ENCODE measurements at places on chromosomes 3 and 15.
A peak's percentile ranks its signal among the peaks of the same experiment; 100 is the strongest.

DNA sequence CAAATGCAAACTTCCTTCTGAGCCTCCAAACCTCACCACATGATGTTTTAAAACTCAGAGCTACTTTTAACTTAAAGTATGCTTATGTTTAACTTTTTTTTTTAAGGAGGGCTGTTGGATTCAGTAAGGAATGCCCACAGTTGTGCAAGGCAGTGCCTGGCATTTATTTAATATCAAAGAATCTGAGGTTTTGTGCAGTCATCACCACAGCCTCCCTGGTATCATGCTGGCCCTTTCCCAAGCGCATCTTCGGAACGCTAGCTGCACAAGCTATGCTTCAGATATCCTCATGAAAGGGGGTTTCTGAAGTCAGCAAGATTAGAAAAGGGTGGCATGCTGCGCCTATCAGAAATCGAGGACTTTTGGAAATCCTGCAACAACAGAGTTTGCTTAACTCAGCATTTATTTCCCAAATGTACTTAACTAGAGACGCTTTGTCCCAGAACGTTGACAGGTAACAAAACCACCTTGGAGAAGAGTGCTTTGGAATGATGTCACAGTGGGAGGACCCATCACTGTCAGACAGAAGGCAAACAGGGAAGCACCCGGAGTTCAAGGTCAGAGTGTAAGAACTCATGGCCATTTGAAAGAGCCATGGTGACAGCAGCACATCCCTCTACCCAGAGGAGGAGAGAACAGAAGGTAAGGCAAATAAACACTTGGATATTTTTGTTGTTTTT is 120.2 kb upstream of the IGF1R start:
- DNase-seq = no peak

GRCh38 chr15:82677720-82678323 is 30.7 kb upstream of the CPEB1 start:
- no peak for DNase-seq

GRCh38 chr3:114081037-114081436 is 24.5 kb downstream of the QTRT2 start:
- DNase-seq = no peak

DNA sequence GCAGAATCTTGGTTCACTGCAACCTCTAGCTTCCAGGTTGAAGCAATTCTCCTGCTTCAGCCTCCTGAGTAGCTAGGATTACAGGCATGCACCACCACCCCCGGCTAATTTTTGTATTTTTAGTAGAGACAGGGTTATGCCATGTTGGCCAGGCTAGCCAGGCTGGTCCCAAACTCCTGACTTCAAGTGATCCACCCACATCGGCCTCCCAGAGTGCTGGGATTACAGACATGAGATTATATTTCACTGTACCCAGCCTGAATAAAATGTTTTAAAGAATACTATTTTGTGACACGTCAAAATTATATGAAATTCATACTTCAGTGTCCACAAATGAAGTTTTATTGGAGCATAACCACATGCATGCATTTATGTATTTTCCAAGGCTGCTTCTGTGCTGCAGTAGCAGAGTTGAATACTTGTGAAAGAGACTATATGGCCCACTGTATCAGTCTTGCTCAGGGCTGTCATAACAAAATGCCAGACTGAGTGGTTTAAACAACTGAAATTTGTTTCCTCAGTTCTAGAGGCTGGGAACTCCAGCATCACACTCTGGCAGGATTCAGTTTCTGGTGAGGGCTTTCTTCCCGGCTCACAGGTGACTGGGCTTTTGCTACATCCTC is 77.2 kb downstream of the PRTG start:
- no peak for DNase-seq

GRCh38 chr15:48397841-48398240 is 66.6 kb downstream of the DUT start:
- DNase-seq = no peak

DNA sequence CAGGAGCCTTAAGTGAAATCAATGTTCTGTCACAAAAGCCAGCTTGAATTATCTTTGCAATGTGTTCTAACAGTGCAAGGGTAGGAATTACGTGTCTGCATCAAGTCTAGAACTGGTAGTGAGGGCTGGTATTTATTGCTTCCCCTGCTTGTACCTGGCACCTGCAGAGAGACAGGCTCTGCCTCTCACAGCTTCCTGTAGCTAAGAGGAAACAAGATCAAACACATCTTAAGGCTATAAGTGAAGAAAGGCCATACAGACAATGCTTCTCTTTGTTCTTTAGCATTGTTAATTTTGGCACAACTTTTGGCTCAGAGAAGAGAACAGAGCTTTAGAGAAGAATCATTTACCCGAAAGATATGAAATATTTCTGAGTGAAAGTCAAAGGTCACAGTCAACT is 479.9 kb downstream of the GRM7 start:
- DNase-seq = no peak

- no peak for DNase-seq
These were observed 406.9 kb upstream of the ADAMTS9 start for GRCh38 chr3:65094723-65095122.

DNA sequence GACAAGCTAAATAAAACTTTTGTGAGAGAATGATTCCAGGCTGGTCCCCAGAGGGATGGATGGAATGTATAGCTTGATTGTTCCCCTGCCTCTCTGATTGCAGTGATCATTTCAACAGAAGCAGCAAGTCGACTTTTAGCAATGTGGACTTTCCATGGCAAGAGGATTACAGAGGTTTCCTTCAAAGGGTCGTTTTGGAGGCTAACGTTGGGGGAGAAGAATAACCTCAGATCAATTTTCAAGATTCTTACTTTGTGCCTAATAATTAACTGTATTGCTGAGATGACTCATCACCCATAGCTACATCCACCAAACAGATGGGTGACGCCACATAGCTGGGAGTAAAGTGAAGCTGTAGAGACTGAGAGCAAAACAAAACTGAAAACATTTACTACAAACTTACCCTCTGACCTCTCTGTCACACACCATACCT is 79.9 kb downstream of the GTPBP8 start:
- no peak for DNase-seq

DNA sequence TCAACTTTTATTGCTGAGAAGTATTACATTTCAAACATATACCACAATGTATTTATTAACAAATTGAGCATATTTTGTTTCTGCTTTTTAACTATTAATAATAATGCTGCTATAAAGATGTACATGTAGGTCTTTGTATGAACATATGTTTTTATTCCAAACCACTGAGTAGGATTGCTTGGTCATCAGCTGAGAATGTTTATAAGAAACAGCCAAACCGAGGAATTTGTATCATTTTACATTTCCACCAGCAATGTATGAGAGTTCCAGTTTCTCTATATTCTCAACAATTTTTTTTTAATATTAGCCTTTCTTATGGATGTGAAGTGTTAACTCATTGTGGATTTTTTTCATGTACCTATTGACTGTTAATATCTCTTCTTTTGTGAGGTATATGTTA is 119.5 kb upstream of the MDFIC2 start:
- DNase-seq = no peak

DNA sequence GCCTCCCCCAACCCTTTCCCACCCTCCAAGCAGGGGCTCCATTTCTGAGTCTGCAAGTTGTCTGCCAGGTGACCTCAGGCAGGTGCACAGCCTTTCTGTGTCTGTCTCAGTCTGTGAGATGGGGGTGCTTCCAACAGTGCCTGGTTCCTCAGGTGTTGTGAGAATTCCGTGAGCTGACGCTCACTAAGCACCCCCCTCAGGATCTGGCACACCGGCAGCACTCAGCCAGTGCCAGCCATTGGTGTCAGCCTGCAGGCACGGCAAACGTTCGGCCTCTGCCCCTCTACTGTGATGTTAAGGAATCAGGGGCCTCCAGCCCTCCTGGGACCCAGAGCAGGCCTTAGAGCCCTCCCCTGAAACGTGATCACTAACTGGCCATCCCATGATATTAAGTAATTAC is 2.4 kb downstream of the KLF15 start:
- DNase-seq = no peak

DNA sequence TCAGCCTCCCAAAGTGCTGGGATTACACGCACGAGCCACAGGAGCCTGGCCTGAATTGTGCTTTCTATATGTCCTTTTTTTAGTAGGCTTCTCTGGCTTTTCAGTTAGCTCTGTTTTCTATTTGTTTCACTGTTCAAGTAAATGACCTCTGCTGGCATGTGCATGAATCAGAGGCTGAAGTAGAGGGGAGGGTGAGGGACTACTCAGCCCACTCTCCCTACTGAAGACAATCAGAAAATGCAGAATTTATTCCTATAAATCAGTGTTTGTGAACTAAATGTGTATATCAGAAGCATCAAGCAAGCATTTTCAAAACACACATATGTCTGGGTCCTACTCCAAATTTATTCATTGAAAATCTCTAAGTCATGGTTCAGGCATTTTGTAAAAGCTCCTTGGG is 45.0 kb downstream of the ZMAT3 start:
- no peak for DNase-seq

GRCh38 chr15:71187526-71187925 is 72.3 kb downstream of the THSD4 start:
- no peak for DNase-seq

DNA sequence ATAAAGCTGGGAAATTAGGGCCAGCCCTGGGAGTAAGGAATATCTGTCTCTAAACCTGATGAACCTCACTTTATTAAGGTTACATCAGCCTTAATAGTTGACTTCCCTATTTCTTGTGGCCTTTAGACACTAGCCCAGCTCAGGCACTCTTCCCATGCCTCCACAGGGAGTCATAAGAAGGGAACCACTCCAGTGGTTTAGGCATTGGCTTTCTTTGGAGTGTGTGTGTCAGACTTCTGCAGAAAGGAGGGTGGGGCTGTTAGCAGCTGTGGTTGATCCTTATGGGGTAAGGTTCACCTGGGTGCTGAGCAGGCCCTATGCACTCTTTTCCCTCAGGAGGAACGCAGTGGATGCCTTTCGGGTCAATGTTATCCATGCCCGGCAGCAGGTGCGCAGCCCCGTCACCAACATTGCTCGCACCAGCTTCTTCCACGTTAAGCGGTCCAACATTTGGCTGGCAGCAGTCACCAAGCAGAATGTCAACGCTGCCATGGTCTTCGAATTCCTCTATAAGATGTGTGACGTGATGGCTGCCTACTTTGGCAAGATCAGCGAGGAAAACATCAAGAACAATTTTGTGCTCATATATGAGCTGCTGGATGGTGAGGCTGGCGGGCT is 4.0 kb downstream of the AP2M1 start:
- no peak for DNase-seq

DNA sequence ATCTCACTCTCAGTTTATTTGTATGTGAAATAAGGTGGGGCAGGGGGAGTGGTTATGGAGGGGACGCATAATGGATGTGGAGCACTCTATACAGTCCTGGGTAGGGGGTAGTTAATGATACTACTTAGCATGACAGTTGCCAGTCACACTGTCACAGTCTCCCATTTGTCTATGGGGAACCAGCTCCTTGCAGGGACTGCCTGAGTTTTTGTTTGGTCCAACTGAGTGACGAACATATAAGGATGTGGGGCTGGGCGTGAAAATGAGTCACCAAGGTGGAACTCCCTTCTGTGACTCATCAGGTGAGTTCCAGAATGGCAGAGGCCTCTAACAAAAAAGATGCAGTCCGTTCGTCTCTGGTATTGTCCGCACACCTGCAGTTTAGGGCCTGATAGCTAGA is 235.3 kb upstream of the ST8SIA2 start:
- DNase-seq = no peak

DNA sequence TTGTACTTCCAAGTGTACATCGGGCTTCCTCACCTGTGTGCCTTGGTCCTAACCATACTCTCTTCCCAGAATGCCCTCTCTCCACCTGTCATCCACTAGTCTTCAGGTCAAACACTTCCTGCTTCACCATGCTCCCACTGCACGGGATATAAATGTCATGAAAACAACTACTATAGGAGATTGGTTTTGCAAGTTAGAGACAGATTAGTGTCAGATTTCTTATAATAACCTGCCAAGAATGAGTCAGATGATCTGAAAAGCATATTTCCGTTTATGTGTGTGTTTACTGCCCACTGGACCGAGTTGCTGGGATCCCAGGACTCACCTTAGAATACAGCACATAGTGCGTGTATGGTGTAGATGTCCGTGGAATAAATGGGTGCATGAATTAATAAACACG is 21.4 kb downstream of the PLA1A start:
- DNase-seq = no peak

GRCh38 chr15:29822684-29823459 is 604 bp upstream of the TJP1 start:
- no peak for DNase-seq

DNA sequence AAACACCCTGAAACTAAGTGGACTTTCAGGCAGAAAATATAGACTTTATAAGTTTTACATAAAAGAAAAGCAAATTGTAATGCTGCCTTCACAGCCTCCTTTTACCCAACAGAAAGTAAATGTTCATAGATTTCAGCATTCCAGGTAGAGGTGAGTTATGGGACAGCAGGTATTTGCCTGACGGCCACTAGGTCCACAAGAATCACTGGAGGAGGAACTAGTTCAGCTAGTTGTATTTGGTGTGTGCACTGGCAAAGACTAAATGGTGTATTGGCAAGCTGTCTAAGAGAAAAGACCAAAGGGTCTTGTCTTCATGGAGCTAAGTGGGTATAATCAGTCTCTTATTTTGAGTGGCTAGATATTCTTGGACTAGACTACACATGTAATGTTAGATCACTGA is 34.2 kb downstream of the ZNF654 start:
- no peak for DNase-seq

DNA sequence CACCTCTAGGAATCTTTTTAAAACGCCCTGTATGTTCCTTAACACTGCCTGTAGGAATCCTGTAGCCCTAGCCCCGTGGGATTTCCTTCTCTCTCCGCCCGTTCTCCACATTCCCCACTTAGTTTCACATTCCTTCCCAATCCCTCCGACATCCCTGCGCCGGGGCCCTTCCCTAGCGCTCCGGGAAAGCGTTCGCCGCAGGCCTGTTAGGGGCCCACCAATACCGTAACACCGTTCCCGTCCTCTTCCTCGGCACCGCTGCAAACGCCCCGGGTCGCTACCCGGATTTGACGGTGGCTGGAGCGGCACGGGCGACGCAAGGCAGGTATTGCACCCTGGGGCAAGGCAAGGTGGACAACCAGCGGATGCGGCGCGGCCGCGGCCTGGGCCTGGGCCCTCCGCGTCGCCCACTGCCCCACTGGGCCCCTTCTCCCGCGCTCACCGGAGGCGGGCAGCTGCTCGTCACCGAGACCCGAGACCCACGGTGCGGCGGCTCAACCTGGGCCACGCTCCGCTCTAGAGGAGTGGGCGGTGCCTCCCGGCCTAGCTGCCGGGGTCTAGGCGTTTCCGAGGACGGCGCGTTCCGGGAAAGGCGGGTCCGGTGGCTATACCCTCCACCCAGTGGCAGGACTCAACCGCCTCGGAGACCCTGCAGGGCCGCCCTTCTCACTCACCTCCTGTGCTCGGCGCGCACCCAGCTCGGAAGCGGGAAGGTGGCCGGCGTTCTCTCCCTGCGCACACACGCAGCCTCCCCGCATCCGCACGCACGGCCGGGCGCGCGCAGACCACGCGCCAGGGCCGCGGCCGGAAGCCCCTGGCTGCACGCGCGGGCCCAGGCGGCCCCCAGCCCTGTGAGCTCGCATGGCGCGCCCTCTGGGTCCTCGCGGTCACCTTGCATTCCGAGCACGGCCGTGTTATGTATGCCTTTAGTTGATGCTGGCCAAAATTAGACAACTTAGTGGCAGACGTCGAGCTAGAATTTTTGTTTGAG is at the start of gene B3GALNT1:
Gene B3GALNT1 (minus strand): TSS at position 789 of the 991 bp plus-strand sequence. CDS start 18,595 bp downstream, outside the sequence.
- peak; percentile 35 for DNase-seq

GRCh38 chr3:30779686-30780287 is 114.7 kb downstream of the GADL1 start:
- DNase-seq = no peak
